ENCODE measurements at places on chromosomes 6 and 20. TPM values are rescaled to one million over a fixed set of nuclear protein-coding genes. Genes with fewer than 3 reads are reported as not detected.

The LY6G6D gene
- total RNA-seq: not detected

The GNRH2 gene
- total RNA-seq: 0.94 TPM

The SYTL3 gene
- 0.29 TPM for total RNA-seq

The RIPOR3 gene
- 0.05 TPM for total RNA-seq

All from A375 (cell line).